Right kidney (tissue), 9 donors: ENCODE measurements at places on chromosomes 7 and 10.

- DNase-seq = no peak
Observed at GRCh38 chr7:130332259-130333053, 12.2 kb upstream of the CPA5 start.

DNA sequence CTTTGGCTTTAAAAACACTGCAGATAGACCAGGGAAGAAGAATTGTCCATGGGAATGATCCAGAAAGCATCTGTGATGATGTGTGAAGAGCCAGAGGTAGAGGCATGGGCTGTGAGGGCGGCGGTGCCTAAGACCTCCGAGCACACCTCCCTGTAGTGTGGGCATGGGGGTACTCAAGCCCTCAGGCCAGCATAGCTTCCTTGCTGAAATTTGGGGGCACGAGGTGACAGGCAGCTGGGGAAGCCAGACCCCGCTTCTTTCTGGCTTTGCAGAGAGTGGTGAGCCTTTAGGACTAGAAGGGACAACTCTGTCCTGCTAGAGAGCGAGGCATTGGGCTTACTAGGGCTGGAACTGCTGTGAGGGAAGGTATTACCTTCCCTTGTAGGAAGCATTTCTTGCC lies 187.7 kb upstream of the SH2B2 start:
- DNase-seq = no peak

DNA sequence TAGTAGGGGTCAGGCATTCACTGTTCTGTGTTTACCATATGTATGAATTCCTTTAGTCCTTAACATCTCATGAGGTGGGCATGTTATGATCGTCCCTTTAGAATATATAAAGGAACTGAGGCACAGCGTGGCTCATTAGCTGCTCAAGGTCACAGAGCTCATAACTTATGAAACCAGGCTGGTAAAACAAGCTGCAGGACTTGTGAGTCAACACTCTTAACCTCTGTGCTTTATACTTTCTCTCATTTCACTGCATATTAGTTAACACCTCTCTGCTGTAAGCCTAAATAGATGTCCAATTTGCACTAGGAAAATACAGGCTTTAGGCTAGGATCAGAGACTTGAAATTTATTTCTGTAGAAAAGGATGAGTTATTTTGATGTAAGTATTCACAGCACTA lies 180.3 kb upstream of the HDAC9 start:
- no peak for DNase-seq

GRCh38 chr10:124722798-124723783 lies 21.1 kb downstream of the FAM53B start:
- no peak for DNase-seq

- peak; percentile 40 for DNase-seq
Observed at GRCh38 chr7:25624833-25625232, 396.5 kb upstream of the NPVF start.

DNA sequence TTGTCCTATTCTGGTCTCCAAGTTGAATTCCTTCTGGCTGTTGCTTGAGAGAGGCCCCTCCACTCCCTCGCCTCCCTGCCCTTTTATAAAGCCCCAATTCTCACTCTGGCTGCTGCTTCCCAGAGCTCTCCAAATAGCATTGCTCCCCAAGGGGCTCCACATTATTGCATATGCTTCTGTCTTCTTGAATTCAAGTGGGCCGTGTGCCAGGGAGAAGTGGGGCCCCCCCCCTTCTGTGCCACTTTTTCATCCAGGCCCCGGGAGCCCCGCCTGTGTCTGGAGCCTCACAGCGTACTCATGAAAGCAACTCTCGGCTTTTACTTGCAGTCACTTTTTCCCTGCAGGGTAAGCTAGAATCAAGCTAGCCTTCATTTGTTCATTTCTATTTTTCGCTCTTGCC lies 265.1 kb downstream of the CCSER2 start:
- DNase-seq = no peak

DNA sequence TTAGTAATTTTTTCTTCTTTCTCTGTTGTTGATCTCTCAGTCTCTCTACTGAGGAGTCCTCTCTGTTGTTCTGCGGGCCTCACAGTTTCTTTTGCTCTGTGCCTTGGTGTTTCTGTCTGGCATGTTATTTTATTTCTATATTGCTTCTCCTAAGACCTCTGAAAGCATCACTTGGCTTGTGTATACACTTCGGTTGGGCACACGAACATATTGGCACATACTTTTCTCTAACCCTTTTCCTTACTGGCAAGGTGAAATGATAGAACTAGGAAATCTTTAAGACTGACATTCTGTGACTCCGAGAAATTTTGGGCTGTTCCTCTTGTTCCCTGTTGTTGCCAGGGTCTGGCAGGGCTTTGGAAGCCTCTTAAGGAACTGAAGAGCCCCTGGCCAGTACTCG lies 148.9 kb downstream of the CELF2 start:
- no peak for DNase-seq

- no peak for DNase-seq
Observed at GRCh38 chr7:132084776-132085388, 491.4 kb downstream of the PLXNA4 start.

DNA sequence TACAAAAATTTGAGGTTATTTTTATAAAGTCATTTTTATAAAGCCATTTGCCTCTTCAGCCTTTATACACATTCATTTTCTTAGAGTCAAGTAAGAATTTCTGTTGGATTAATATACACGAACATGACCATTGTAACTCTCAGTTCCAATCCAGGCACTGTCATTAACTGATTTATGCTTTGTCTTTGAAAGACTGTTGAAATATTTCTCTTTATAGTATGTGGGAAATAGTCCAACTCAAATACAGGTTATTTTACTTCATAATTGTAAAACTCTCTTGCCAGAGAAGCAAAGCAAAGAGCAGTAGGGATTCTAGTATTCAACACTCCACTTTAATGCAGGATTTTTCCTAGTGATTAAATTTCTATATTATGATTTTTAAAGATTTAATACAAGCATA lies 36.5 kb upstream of the PAPSS2 start:
- DNase-seq = no peak

GRCh38 chr10:59839576-59839975 lies 66.8 kb downstream of the CCDC6 start:
- no peak for DNase-seq

DNA sequence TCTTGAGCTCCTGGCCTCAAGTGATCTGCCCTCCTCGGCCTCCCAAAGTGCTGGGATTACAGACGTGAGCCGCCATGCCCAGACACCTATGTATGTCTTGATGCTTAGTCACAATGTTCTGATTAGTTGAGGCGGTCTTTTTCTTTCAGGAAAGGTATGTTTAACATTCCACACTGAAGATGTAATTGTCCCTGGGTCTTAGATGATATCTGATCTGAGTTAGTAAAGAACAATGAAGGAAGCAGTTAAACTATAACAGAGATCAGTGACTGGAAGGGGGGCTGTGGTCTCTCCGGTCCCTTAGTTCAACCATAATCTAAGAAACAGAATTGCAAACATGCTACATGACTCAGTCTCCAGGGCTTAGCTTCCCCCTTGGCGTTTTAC lies 31.5 kb upstream of the SH2D4B start:
- no peak for DNase-seq

DNA sequence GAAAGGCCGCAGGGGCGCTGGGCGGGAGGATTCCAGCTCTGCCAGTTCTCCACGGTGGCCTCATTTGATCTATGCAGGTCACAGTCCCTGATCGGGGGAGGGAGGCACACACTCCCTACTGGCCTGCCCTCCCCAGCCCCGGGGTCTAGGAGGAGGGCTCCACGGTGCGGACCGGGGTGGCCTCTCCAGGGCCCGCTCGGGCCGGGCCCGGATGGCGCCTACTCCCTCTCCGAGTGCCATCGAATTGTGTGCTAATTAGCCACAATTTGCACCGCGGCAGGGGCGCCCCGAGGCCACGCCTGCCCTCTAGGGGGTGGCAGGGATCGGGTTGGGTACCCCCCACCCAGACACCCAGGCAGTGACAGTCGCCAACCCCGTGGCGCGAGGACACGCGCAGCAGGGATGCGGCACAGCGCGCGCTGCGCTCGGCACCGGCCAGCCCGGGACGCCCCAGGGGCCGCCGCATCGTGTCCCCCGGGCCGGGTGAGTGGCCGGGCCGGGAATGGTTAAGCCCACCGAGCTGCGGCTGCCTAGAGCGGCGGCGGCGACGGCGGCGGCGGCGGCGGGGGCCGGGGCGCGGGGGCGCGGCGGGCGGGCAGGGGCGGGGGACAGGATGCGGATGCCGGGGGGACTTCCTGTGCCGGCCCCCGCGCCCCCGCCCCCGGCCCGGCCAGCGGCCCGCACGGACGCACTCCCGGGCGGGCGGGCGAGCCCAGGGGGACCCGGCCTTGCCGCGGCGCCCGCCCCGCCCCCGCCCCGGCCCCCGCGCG lies at the start of gene ZNF853:
Gene ZNF853, plus strand, starts transcription at position 658 of the 770 bp plus-strand sequence. CDS start 565 bp downstream, outside the sequence.
- DNase-seq = peak; percentile 79

GRCh38 chr7:158904599-158904998 lies 48.2 kb downstream of the DYNC2I1 start:
- no peak for DNase-seq

DNA sequence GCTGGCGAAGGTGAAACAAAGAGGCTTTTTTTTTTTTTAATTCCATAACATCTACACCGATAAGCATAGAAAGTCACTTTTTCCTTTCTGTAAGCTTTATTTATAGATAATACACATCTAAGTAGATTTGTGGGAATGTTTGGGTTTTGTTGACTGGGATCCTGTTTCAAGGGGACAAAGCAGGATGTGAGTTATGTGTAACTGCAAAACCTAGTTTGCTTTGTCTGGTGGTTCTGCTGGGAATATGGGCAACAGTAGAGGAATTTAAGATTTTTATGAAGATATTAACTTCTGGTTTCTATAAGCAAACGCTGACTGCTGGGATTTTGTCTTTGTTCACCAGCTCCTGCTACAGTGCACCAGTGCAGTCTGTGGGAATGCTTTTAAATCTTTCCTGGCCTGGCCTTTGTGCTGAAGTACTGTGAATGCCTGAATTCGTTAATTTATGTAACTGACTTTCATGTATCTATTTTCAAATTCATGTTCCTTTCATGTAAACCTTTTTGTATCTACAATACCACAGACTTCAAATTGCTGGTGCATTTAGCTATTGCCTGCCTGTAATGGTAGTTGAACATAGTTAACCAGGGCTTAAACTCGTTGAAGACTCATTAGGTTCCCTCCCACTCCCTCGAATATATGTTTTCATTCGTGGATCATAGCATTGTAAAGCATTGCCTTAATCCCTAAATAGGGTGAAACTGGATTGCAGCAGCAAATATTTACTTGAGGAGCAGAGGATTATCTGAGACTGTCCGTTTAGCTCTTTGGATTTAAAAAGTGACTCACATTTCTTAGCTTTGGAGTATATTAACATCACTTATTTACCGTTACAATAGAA lies 1.5 kb downstream of the KLHL7 start:
- DNase-seq = peak; percentile 51

- DNase-seq = no peak
Observed at GRCh38 chr7:80318081-80318480, 183.4 kb downstream of the GNAI1 start.

GRCh38 chr10:89526358-89526757 lies 9.0 kb downstream of the SLC16A12 start:
- no peak for DNase-seq

- DNase-seq = peak; percentile 22
Observed at GRCh38 chr10:53899463-53900160, 901.4 kb downstream of the PCDH15 start.

- DNase-seq = no peak
Observed at GRCh38 chr7:723541-723940, 3.0 kb upstream of the DNAAF5 start.

DNA sequence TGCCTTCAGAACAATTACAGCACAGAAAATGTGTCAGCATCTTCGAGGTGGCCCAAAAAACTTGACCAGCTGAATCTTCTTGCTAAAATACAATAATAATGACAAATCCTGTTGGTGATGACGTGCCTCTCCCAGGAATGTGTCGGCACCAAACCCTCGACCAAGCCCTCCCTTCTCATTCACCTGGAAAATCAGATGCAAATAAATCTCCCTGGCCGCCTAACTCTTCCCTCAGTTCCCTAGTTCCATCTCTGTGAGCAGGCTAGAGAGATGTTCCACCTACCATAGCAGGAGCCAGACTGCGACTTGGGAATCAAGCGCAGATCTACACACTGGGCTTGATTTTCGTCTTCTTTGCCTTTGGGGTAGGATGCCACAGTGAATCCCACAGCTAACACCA lies 4.1 kb downstream of the PRSS1 start:
- no peak for DNase-seq

- no peak for DNase-seq
Observed at GRCh38 chr7:121798896-121799295, 74.1 kb upstream of the PTPRZ1 start.

DNA sequence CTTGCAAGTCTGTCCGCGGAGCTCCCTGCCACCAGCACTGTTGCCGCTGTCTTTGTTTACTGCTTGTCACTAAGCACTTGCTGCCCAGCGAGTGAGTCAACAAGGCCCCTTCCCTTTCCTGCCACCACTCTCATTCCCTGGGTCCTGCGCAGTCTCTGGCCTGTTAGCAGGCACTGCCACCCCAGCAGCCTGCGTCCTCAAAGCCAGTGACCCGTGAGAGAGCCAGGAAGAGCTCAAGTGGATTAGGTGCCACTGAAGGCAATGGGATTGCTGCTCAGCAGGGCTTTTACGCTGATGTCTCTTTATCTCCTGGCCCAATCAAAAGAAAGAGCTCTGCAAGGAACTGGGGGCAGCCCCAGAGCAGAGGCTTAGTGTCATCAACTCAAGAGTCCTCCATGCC lies at the start of gene FRMPD2:
Gene FRMPD2, minus strand, starts transcription at position 61 of the 400 bp plus-strand sequence. CDS start 129 bp downstream, outside the sequence.
- no peak for DNase-seq

GRCh38 chr7:38736138-38736537 lies 105.0 kb upstream of the AMPH start:
- no peak for DNase-seq

- no peak for DNase-seq
Observed at GRCh38 chr10:51048792-51049191, 25.5 kb upstream of the PRKG1 start.

DNA sequence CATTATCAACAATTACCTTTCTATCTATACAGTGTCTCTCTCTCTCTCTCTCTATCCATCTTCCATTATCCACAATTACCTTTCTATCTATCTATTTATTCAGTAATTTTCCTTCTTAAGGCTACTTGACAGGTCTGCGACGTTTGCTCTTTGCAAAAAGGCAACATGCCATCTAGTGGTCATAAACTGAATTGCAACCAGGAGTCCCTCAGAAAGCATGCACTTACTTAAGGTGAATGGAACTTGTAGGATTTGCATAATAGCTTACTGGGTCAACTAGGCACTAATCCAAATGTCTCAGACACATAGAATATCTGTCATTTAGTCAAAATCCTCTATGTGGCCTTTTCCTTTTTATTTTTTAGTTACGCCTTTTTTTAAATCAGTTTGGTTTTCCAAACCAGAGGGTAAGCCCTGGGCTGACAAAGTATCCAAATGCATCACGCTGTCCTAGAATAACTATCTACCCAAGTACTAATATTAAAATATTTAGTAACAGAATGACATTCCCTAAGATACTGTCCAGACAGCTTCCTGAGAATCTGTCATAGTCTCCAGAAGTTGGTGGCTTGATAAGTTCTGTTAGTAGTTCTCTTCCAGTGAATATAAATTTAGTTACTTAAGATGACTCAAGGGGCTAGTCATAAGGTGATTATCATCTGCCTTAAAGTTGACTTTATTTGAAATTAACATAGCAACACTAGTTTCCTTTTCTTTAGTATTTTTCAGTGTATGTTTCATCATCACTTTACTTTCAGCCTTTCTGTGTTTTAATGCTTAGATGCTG lies 208.3 kb downstream of the PPP1R3A start:
- DNase-seq = peak; percentile 15

GRCh38 chr10:29199941-29200679 lies 88.8 kb upstream of the LYZL1 start:
- no peak for DNase-seq

GRCh38 chr7:157857578-157858075 lies 520.8 kb downstream of the DNAJB6 start:
- no peak for DNase-seq
